Stimulated activated CD8-positive, alpha-beta memory T cell treated with anti-CD3 and anti-CD28 coated beads, Interleukin-4, amount 100 ng/mL, for 24 hours (primary cell): ENCODE measurements at places on chromosomes 12 and 14.

DNA sequence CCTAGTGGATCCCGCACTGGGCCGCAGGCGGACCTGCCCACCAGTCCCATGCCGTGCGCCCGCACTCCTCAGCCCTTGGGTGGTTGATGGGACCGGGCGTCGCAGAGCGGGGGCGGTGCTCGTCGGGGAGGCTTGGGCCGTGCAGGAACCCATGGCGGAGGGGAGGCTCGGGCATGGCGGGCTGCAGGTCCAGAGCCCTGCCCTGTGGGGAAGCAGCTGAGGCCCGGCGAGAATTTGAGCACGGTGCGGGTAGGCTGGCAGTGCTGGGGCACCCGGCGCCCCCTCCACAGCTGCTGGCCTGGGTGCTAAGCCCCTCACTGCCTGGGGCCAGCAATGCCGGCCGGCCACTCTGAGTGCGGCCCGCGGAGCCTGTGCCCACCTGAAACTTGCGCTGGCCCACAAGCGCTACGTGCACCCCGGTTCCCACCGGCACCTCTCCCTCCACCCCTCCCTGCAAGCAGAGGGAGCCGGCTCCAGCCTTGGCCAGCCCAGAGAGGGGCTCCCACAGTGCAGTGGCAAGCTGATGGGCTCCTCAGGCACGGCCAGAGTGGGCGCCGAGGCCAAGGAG is 100.8 kb downstream of the PLEKHA5 start:
- no peak for DNase-seq

DNA sequence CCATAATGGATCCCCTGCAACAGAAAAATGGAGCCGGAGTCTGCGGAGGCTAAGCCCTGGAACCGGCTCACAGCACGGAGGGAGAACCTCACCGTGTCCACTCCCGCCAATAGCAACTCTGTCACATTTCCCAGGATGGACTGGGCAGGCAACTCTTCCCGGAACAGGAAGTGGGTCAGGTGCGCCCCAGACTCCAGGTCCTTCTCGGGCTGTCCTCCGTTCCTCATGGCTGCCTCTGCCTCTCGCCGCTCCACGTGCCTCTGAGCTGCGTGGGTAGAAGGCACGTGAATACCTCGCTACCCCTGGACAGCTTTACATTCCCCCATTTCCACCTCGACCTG is 2.2 kb downstream of the CYP27B1 start:
- DNase-seq, result no peak

GRCh38 chr14:50740856-50741255 is 72.8 kb upstream of the SAV1 start:
- no peak for DNase-seq

- DNase-seq, result no peak
Observed at GRCh38 chr12:45213107-45213506, 2.8 kb upstream of the ANO6 start.

DNA sequence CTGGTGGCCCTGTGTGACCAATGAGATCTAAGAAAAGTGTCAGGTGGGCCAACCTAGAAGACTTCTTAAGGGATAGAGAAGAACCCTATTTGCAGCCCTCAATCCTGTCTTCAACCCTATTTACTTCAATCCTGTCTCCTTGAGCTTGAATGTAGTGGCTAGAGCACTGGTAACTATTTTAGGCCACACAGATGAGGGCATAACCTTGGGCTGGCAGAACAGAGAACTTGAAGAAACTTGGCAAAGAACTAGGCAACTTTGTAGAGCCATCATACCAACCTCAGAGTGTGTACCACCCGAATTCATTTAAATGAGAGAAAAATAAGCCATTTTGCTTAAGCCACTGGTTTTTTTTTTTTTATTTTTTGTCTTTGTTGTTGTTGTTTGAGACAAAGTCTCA is 94.8 kb downstream of the TMTC1 start:
- no peak for DNase-seq

DNA sequence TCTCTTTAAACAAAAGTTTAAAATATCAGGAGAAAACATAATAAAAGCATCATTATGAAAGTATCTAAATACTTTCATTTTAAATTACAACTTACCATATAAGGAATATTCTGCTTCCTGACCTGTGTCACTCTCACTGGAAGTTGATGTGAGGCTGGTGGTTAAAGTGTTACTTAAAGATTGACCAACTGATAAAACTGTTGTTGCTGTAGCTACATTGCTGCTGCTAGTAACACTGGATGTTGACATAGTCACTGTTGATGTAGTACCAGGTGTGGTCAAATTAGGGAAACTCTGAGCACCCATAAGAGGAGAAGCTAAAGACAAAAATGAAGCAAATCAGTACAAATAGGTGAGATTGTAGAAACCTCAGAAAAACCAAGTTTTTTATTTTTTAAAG is 79.9 kb downstream of the HECTD1 start:
- DNase-seq, result no peak

DNA sequence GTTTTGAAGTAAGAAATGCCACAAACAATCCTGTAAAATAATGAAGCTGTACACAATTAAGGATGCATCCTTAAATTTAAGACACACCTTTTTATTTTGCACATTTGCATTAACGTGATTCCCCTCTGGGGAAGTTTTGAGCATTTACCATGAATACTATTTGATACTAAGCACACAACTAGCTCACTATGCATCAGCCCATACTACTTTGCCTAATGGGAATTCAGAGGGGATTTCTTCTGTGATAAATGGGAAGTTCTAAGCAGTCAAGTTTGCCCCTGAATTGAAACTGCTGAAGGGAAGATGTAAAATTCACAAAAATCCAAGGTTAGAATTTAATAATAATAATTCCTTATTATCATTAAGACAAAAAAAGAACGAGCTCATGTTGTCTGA is 27.4 kb downstream of the SINHCAF start:
- DNase-seq, result no peak

DNA sequence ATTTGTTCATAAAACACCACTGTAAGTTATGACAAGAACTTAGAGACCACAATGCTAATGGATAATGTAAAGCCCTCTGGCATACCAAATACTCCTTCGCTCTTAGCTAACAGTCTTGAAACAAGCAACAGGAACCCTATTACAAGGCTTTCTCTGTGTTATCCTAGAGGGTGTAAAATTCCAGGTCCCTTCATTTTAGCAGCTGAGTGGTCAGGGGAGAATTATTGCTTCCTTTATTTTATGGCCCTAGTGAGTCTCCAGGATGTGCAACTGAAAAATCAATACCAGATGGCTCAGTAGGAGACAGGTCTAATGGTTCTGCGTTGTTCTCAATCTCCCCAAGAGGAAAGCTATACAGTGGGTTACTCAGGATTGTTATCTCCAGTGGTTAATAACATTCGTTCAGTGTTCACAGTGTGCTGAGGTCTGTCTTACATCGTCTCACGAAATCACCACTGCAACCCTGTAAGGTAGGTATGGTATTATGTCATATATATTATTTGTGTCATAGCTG is 172.7 kb upstream of the CNOT2 start:
- DNase-seq, result no peak

DNA sequence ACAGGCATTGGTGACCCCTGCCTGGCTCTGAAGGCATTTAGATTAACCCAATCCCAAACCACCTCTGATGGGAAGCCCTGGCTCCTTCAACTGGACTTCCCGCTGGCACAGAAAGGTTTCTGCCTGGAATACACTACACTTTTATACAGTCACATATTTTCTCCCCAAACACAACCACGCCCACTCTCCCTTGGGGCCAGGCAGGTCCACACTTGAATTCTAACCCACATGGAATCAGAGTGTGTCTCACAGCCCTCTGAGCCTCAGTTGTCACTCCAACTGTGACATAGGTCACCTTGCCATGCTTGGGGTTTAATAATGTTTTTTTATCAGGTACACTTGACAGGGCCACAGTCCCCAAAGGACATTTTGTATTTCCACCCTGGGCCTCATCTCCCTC is 368.6 kb downstream of the BCL11B start:
- DNase-seq, result no peak

- DNase-seq, result no peak
Observed at GRCh38 chr12:67453191-67453590, 184.0 kb downstream of the CAND1 start.

DNA sequence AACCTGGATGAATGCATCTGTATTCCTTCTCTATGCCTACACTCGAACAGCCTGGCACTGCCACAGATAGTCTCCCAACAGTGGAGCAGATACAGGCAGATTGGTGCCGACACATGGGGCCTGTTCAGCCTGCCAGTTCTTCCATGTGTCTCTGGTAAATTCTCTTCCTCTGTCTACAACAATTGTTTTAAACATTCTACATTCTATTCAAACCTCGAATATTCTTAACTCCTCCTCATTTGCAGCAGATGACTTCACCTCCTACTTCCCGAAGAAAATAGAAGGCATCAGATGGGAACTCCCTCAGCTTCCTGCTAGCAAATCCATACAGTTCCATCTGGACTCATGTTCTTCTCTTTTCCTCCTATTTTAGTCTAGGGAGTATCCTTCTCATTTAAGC is 43.1 kb upstream of the OTOGL start:
- DNase-seq, result no peak

GRCh38 chr14:68606644-68607043 is 186.2 kb downstream of the ZFP36L1 start:
- DNase-seq, result no peak

GRCh38 chr14:67166450-67166853 is 22.8 kb upstream of the GARIN2 start:
- DNase-seq, result no peak

GRCh38 chr12:118055144-118055557 is 5.8 kb downstream of the WSB2 start:
- peak; percentile 53 for DNase-seq

DNA sequence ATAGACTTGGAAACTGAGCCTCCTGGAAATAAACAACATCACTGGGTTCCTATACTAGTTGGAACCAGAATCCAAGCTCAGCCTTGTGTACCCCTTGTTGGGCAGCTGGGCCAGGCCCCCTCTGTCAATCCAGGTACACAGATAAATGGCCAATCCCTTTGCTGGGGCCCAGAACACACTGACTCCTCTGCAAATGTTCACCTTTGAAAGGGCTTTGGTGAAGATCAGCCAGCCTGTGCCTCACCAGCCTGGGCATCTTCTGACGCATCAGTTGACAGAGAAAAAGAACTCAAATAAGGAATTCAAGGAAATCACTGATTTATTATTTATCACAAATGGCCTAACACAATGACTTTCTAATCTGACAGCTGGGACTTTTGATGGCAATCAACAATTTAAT is 1090.2 kb downstream of the BCL11B start:
- DNase-seq, result no peak

GRCh38 chr12:91367234-91367849 is 184.7 kb upstream of the DCN start:
- no peak for DNase-seq

DNA sequence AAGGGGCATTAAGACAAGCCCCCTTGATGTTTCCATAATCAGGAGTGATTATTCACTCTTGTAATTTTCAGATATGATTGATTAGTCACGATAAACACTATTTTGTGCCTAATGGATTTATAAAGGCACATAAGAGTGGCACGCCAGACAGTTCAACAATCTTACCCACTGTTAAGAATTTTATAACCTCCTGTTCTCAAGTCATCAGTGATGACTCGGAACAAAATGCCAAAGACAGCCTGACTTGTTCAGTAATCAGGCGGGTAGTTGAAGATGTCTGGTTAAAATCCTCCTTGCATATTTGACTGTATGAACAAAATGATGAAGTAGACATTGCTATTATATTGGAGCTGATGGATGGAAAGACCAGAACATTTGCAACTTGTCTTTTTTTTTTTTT is 212.1 kb upstream of the RMST start:
- DNase-seq, result no peak

DNA sequence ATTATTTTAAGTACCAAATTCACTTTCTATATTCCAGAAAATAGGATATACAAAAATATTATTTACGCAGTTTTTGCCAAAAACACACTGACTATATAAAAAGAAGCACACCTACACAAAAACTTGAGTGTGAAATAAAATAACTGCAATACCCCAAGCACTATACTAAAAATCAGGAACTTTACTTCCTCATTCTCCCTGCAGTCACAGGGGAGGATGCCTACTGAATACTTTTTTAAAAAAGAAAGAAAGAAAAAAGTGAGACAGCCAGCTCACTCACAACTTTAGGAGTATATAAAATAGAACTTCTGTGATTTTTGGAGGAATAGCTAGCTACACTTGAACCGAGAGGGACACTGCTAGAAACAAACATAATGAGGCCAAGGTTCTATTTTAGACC is 12.2 kb downstream of the RPS6KA5 start:
- DNase-seq, result no peak

DNA sequence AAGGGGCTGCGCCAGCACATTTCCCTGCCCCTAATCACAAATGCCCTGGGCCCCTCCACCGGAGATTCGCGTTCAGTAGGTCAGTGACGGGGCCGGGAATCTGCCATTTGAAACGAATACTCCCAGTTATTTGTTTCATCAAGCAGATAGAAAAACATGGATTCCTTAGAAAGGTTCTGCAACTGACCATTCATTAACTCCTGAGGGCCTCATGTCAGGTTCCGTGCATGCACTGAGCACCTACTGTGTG is 25.6 kb upstream of the UBC start:
- DNase-seq, result no peak

GRCh38 chr14:76352639-76353281 is 23.2 kb upstream of the ESRRB start:
- DNase-seq, result peak; percentile 34

DNA sequence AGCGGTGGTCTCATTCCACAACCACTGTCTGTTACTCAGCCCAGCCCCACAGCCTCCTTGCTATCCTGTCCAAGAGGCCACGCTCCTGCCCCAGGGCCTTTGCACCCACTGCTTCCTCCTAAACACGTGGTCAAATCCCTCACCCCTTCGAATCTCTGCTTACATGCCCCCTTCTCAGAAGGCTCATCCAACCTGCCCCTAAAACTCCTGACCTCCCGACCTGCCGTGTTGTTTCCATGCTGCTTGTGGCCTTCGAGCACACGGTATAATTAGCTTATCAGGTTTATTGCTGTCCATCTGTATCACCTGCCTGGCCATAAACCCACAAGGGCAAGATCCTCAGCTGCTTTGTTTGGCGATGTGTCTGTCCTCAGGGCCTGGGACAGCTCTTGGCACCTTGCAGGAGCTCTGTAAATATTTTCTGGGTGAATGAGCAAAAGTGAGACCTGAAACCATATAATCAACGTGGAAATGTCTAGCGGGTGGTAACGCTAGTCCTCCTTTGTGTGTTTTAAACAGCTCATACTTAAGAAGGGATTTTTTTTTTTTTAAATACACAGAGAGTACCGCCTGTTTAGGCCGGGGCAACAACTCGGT is 36.0 kb downstream of the SCARB1 start:
- no peak for DNase-seq

DNA sequence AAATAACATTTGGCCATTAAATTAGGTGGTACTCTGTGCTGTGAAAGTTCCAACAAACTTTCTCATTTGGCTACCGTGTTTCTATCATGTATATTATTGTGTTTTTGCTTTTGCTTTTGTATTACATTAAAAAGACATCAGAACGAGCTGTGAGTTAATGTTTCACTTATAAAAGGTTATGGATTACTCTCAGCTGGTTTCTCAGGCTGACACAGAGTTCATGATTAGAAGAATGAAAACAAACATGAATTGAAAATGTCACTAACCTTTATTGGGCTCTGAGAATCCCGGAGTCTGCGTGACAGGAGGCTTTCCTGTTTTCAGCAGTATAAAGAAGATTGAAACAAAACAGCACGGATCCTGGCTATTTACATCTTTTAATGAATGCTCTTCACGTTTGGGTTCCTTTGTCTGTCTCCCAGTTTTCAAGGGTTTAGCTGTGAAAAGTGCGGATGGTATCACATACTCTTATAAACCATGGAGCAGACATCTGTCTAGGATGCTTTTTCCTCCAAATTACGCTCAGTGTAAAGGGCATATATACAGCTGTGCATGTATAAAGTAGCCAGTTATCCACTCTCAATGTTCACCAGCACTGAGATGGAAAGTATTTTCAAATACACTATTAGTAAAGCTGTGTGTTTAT is 153.6 kb downstream of the PTCSC3 start:
- DNase-seq, result no peak

GRCh38 chr12:26131936-26132335 is 7.1 kb upstream of the BHLHE41 start:
- DNase-seq, result no peak
